ENCODE measurements at places on chromosomes 11 and 22. TPM values are rescaled to one million over a fixed set of nuclear protein-coding genes. Genes with fewer than 3 reads are reported as not detected.

The CABP4 gene
- total RNA-seq, result 0.95 TPM

DNA sequence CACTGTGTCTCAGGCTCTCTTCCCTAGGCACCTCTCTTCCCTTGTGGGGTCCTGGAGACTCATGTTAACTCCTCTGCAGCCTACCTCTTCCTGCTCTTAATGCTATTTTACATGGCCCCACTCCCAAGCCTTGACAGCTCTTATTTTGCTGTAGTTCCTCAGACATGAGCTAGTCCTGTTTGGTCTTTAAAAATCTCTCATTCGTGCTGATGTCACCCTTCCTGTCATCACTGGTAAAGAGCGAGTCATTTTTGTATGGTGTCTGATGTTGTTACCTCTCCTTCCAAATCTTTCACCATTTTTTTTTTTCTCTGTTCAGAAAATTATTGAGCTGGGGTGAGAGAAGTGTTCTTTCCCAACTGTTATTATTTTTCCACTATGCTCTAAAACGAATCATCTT lies 84.8 kb upstream of the ZBED5 start:
- DNase-seq, result no peak

- DNase-seq, result no peak
Observed at GRCh38 chr22:27312565-27312964, 489.0 kb downstream of the MN1 start.

The OR9G4 gene
- total RNA-seq, result not detected

DNA sequence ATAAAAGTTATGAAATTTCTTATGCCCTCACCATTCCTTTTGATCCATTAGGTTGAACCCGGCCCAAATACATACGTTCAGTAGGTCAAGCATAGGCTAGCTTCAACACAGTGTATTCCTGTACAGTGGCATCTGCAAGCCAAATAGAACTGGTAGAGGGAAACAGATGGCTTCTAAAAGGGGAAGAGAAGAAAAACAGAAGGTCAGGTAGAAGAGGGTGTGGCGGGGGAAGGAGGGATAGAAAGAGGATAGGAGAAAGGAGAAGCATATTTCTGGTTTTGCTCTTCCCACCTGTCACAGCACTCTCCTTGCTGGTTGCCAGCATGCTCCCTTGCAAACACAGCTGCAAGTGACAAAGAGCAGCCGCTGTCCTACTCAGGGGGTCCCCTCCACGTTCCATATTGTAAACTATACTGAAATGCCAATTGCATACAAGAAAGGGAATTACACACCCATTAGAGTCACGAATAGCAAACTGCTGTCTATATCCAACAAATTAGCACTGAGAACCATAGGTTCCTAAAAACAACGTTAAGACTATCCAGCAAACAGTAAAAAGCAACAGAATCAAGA lies 71.8 kb downstream of the PHF21A start:
- no peak for DNase-seq

DNA sequence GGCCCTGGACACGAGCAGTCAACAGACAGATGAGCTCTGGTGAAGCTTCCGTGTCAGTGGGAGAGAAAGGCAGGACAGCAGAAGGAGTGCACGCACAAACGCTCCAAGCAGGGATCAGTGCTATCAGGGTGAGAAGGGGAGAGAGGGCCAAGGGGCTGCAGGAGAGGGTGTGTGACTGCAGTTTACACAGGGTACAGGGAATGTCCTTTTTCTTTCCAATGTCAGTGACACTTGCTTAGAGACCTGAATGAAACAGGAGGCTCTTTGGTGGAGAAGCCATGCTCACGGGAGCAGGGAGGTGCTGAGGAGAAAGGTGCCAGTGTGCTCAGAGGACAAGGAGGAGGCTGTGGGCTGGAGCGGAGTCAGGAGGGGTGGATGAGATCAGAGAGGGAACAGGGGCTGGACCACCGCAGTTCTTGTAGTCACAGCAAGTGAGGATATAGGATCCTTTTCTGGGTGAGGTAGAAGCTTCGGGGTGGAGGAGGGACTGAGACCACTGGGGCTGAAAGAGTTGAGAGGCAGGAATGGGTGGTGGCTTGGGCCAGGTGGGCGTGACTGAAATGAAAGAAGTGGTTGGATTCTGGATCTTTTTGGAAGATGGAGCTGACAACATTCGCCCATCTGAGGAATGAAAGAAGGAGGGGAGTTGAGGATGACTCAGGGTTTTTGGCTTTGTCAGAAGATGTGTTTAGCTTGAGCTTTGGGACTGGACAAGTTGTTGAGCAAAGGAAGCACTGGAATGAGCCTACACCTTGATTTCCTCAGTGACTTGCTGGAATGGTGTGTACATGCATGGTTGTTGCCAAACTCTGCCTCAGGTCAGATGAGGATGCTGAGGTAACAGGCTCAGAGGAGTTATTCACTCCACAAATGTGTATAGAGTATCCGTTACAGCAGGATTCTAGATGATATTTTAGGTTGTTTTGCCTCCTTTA lies 87.9 kb downstream of the ADAMTS15 start:
- no peak for DNase-seq

The CABP2 gene
- not detected for total RNA-seq

GRCh38 chr22:40792451-40792850 lies 26.7 kb downstream of the SLC25A17 start:
- no peak for DNase-seq

The ARRB1 gene
- total RNA-seq, result 76.7 TPM

DNA sequence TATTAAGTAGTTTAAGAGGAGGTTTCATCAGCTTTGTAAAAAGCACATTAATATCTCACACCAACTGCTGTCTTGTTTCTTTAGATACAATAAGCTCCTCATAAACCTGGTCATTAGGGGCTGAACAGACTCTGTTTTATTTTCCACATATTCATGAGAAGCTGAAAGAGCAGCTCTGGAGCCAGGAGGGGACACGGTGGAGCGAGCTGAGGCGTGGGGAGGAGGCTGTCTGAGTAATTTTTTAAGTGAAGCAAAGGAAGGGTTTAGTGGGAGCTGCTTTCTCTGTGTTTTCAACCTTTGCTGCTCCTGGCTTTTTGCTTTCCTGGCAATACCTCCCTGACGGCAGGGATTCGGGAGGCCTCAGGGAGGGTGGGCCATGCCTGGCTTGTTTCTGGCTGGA lies 67.0 kb upstream of the EIF3D start:
- DNase-seq, result no peak

The GLYATL2 gene
- total RNA-seq, result not detected
